ENCODE measurements at places on chromosomes 12 and 14.

DNA sequence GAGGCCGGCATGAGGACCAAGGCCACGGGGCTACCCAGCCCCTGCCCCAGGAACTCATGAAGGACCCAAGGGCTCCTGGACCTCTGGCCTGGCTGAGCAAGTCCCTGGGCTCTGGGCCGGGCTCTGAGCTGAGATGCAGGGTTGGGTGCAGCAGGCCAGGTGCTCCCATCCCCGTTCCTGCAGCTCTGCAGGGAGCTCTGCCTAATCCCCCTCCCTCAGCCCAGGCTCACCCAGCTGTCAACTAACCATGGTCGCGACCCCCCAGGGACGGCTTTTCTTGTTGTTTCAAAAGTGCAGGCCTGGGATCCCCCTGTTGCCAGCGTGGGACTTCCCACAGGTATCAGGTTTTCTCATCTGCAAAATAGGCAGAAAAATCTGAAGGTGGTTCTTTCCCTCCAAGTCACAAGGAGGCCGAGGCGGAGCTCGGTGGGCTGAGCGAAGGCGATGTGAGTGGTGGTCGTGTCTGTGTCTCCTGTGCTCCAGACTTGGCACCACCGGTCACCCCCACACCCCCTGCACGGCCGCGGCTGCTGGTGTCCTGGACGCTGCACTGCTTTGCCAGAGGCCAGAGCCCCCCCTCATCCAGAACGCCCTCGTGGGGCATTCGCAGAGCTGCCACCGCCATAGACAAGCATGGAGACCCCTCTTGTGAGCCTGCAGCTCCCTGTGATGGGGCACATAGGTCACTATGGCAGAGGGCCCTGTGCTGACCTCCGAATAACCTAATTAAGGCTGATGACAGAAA is 22.5 kb upstream of the GALNT9 start:
- DNase-seq: no peak

DNA sequence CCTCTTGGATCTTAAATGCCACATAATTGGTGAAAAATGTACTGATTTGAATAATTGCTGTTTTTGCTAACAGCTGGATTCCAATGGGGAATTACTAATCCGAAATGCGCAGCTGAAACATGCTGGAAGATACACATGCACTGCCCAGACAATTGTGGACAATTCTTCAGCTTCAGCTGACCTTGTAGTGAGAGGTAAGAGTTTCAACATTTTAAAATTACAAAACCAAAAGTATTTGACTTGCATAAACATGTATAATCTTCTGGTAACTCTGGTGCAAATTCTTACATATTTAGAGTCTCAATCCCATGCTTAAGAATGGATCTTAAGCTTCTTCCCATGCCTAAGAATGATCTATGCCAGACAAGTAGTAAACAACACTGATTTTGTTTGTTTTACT is 229.1 kb upstream of the PDZRN4 start:
- no peak for DNase-seq

GRCh38 chr12:11822081-11822834 is 172.8 kb downstream of the ETV6 start:
- DNase-seq: peak; percentile 56

DNA sequence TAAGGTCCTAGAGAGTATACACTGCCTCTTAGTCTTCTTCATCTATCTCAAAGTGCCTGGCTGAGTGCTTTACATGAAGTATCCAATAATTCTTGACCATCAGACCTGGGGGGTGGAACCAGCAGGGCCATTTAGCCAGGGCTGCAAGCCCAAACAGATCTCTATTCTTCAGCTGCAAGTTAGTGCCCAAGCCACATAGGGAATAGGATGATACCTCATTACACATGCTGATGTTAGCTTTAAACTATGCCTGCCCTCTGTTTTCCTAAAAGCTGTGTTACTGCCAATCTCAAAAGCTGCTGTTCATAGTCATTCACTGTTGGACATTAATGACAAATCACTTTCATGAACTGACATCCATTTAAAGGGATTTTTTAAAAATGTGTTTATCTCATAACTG is 16.7 kb upstream of the IFNG start:
- no peak for DNase-seq

DNA sequence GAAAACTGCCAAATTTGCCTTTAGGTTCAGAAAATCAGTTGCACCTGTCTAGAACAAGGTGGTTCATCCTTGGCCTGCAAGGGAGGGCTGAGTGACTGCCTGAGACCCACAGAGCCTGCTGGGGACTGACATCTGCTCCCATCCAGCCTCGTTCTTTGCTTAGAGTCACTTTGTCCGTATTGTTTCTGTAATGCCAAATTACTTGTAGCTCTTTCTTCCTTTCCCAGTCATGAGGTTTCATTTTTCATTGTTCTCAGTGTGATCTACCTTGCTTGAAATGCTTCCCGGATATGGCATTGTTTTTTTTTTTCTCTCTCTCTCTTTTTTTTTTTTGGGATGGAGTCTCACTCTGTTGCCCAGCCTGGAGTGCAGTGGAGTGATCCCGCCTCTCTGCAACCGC is 21.3 kb downstream of the TSPAN9 start:
- no peak for DNase-seq

- DNase-seq: no peak
Observed at GRCh38 chr14:74368026-74368425, 19.8 kb downstream of the VRTN start.

DNA sequence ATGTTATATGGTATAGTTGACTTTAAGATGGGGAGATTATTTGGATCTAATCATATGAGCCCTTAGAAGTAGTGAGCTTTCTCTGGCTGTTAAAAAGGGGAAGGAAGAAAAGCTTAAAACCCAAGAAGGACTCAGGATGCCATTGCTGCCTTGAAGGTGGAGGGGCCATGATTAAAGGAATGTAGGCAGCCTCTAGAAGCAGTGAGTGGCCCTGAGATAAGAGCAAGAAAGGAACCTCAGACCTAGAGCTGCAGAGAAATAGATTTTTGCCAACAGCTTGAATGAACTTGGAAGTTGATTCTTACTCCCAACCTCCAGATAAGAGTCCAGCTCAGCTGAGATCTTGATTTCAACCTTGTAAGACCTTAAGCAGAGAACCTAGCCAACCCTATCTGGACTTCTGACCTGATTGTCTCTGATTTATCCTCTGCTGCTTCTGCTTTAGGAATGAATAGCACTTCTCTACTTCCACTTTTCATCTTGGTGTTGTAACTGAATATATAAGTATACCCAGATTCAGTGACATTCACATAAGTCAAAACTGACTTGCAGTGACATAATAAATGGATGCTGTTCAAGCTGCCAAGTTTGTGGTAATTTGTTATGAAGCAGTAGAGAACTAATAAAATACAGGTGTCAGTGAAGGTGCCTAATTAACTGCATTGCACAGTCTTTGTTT is 33.5 kb downstream of the RAD51B start:
- no peak for DNase-seq

- no peak for DNase-seq
Observed at GRCh38 chr12:85956081-85956480, 82.0 kb downstream of the NTS start.

- peak; percentile 38 for DNase-seq
Observed at GRCh38 chr14:39491134-39491571, 58.9 kb upstream of the FBXO33 start.

DNA sequence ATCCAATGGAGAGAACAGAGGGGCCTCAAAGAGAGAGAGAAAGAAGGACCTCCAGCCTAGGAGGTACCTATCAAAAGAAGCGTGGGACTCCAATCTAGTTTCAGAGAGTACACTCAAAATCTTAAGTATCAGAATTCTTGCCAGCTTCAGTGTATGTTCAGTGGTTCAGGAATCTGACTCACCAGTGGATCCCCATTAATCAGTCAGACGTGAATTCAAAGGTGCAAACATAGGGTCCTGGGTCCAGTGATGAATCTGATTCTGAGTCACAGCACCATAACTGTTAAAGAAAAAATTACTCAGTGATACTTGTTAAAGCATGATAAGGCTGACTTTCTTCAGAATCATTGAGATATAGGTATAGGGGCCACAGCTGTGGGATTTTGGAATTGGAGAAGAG is 33.2 kb downstream of the ETNK1 start:
- DNase-seq: peak; percentile 56

DNA sequence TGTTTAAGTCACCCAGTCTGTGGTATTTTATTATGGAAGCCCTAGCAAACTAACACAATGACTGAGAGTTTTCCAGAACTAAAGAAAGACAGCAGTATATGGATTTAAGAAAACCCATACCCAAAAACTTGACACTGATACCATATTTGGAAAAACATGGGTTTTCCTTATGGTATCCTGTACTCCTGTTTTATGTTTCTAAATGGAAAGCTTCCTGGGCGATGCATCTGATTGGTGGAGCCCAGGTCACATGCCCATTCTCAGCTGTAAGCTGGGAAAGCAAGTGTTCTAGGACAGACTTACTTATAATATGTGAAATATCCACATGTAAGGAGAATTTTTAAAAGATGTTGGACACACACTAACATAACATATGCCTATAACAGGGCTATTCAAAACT is 4.5 kb upstream of the RNASE4 start:
- DNase-seq: peak; percentile 64

- DNase-seq: no peak
Observed at GRCh38 chr14:26175658-26176057, 422.2 kb downstream of the NOVA1 start.

DNA sequence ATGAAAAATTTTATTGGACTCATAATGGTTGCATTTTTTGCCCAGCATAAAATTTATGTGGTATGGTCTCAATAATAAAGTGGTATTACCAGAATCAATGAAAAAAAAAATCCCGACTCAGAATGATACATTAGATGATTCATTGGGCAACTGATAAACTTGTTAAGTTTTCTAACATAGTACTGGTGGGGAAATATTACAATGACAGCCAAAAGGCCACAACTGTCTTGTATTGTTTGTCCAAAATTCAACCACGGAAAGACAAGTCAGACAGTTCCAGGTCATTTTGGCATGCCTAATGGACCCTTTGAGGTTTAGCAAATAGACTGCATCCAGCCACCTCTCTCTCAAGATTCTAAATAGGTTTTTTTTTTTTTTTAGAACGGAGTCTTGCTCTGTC is 70.5 kb upstream of the TRIM9 start:
- no peak for DNase-seq

DNA sequence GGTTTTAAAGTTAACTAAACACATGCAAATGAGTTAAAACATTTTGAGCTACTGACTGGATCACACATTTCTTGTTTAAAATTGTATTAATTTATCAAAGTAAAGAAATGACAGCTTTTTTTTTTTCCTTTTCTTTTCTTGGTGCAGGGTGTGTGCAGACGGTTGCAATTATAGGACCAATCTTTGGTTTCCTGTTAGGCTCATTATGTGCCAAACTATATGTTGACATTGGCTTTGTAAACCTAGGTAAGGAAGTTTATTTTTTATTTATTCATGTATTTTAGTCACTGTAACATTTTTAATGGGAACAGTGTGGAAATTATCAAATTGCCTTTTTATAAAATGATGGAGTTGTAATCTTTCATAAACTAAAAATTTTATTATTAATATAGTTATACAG is 21.9 kb downstream of the SLCO1C1 start:
- no peak for DNase-seq

DNA sequence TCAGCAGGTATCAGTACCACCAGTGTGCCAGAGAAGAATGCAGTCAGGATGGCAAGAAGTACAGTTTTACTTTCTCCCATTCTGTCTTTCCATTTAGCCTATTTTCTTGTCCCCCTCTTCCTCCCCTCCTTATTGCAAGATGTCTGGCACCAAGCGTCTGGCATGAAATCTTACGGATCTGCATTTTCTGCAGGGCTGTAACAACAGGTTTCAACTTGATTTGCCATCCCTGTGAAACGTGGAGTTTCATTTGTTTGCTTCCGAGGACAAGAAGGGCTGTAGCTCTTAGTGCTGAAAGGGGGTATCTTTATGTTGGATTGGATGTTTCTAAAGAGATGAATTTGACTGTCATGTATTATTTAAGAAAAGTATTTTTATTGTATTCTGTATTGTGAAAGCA is 1110.6 kb downstream of the BCL11B start:
- no peak for DNase-seq

GRCh38 chr12:96571101-96571862 is 81.9 kb downstream of the CFAP54 start:
- no peak for DNase-seq

DNA sequence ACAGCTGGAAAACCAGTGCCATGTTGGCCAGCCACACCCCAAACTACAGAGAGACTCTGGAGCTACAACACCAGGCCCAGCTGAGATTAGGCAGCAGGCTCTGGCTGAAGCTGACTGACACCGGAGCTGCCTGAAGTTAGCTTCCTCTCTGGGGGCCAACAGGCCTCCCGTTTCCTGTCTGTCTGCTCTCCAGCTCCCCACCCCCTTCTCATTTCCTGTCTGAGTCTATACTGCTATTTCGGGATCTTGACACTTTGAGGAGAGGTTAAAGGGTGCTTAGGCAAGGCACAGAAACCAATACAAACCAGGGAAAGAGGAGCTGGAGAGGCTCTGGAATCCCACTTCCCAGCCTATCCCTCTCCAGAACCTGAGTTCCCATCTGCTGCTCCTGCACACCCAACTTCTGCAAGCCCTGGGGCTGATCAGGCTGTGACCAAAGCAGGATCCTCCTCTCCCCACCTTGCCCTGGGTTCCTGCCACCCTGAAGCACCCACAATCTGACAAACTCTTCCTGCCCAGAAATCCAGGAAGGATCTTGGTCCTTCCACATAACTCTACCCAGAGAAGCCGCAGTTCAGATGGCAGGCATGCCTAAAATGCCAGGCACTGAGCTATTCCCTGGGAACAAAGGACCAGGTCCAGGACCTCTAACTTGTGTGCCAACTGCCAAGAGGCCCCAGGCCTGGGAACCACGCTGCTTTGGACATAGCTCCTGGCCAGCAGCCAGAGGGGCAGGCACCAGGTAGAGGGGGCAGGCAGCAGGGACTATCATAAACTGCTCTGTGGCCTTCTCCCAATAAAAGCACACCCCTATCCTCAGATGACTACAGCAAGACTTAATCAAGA is 39.9 kb downstream of the PRPF40B start:
- peak; percentile 59 for DNase-seq

- no peak for DNase-seq
Observed at GRCh38 chr12:123996581-123996980, 23.6 kb downstream of the ZNF664 start.

Measured in MCF 10A (cell line).